CD8-positive, alpha-beta T cell (primary cell): ENCODE measurements at places on chromosomes 1 and 21.

GRCh38 chr1:24735156-24735508, 10.1 kb upstream of the CLIC4 start:
- DNase-seq, result no peak

- DNase-seq, result no peak
These were observed 16.4 kb downstream of the SLC66A1 start for GRCh38 chr1:19328486-19328885.

GRCh38 chr21:28770867-28771661, 221.6 kb downstream of the LTN1 start:
- DNase-seq, result no peak

- DNase-seq, result no peak
These were observed 6.0 kb upstream of the BCAS2 start for GRCh38 chr1:114587203-114587991.

DNA sequence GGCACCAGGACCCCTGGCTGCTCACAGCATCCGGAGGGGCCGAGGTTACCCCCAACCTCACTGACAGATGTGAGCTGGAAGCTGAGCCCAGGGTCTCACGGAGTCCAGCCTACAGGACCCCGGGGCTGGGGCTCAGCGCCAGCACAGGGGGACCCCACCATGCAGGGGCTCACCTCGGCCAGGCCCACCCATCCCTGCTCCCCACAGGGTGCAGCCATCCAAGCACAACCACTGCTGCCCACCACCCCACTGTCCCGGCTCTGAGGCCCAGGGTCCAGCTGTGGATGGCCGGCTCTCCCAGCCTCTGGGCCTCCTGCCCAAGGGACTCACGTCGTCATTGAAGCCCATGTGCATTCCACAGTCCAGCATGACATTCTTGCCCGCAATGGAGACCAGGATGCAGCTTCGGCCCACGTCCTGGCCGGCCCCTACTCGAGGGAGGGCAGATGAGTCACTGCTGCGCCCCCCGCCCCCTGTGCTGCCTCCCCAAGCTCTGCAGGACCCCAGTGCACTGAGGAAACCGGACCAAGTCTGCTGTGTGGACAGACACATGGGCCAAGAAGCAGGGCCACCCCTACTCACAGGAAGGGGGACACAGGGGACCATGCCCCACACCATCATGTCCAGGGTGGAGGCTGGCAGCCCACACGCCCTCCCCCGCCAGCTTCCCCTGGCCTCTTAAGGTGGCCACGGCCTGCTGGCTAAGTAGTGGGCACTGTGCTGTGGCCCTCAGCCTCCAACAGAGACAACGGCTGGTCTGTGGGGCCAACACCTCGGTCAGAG, 3.6 kb downstream of the INTS11 start:
- DNase-seq, result no peak

DNA sequence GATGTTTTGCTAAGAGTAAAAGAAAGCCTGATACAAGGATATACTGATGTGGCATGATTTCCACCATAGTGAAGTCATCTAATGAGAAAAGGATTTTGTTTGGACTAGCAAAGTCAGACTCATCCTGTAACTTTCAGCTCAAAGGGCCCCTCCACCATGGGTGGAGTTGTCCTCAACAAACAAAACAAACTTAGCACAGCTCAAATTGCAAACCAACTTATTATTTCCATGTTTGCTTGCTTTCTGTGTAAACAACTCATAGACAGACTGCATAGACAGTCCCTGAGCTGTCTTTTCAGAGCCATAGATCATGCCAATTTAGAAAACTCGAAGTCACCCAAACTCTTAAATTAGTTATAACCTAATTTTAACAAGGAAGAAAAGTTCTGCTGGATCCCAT, 69.4 kb upstream of the VAV3 start:
- no peak for DNase-seq

GRCh38 chr1:14519976-14520375, 78.5 kb upstream of the KAZN start:
- no peak for DNase-seq

DNA sequence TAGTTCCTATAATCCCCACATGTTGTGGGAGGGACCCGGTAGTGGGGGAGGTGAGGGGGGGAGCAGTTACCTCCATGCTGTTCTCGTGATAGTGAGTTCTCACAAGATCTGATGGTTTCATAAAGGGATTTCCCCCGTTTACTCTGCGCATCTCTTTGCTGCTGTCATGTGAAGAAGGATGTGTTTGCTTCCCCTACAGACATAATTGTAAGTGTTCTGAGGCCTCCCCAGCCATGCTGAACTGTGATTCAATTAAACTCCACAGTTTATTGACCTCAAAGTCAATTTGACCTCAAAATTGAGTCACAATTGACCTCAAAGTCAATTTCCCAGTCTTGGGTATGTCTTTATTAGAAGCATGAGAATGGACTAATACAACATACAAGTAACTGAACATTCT, 19.7 kb downstream of the DPH5 start:
- DNase-seq, result no peak

DNA sequence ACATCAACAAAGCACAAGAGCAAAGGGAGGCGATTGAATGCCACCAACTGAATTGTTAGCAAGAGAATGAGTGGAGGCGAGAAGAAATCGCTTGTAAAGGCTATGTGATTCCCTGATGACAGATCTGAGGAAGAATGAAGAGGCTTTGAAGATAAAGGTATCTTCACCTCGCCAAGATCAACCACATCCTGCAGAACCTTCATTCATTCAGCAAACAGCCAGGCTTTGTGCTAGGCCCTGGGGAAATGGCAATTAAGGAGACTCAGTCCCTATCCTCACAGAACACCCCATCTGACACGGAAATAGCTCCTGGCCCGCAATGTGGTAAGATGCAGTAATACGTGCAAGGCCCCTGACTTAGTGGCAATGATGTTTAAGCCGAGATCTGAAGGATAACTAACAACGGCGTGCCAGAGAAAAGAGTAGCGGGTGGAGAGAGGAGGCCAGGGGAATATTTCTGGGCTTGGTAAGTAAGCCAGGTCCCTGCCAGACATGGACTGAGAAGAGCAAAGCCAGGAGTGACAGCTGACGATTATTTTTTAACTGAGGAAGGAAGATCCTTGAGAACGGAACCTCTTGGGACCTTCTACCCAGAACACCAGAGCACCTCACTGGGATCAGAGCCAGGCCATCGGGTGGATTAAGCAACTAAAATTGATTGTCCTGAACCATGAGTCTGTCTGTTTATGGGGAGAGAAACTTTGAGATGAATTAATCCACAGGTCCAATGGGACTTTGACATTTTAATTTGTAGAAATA, 4.6 kb upstream of the VSIG8 start:
- no peak for DNase-seq

DNA sequence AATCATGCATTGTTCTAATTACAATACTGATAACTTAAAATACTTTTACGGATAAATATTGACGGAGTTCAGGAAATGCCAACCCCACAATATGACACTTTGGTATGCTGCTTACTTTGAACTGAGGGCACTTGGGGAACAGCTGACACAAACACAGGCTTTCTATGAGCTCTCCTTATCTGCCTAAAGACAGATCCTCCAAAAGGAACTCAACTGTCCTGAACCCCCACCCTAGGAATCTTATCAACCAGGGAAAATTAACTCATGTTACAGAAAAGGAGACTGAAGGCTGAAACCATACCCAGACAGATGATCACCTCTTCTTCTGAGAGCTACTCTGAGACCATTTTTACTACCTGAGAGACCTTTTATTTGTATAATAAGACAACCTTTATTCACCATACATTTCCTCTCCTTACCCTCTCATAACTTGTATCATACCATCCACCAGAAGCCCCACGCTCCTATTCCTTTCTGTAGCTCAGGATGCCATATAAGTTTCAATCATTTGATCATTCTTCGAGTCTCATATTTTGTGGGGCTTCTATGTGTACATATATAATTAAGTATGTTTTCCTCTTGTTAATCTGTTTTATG, 239.5 kb downstream of the FAF1 start:
- DNase-seq, result no peak

GRCh38 chr1:37353871-37354270, 120.5 kb upstream of the ZC3H12A start:
- no peak for DNase-seq

DNA sequence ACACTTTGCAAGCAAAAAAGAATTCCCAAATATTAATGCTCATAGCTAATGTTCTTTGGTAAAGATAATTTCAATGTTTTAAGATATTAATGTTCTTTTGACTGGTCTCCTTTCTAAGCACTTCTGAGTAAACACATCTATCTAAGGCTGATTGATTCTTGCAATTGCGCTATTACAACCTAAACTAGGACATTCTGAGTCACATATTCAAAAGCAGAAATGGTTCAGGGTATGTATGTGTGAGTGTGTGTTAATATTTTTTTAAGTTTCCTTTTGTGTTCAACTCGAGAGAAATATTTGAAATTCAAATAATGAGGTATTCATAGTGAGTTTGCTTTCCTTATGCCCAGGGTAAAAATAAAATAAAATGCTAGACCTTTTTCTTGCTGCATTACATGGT, 203.6 kb upstream of the GRIK3 start:
- no peak for DNase-seq

DNA sequence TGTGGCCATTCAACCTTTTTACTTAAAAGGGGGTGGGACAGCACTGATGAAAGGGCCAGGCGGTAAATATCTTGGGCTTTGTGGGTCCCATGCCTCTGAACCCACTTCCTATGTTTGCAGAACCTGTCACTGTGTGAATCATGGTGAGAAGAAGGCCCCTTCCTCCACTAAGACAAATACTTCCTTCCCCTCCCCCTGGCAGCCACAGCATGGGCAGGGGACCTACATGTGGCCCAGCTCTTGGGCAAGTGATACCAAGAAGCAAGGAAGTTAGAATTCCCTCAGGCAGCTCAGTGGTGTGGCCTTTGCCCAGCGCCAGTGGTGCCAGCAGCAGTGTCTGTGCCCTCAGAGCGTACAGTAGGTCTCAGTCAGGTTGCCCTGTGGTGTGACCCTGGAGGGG, 168.6 kb downstream of the TRIM33 start:
- DNase-seq, result peak; percentile 67

DNA sequence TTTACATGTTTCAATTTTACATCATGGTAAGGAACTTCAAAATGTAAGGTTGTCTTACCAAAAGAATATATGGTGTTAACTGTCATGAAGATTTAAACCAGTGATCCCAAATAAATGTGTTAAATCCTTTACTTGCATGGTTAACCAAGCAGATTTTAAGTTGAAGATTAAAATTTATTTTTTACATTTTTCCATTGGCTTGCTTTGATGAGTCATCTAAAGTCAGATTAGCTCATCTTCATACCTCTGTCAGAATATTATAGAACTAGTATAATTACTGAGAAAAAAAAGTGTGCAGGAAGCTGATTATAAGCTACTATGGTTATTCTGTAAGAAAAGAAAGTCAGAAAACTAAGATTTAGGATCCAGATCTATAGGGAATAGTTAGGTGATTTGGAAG, 95.3 kb upstream of the DPH5 start:
- DNase-seq, result no peak

DNA sequence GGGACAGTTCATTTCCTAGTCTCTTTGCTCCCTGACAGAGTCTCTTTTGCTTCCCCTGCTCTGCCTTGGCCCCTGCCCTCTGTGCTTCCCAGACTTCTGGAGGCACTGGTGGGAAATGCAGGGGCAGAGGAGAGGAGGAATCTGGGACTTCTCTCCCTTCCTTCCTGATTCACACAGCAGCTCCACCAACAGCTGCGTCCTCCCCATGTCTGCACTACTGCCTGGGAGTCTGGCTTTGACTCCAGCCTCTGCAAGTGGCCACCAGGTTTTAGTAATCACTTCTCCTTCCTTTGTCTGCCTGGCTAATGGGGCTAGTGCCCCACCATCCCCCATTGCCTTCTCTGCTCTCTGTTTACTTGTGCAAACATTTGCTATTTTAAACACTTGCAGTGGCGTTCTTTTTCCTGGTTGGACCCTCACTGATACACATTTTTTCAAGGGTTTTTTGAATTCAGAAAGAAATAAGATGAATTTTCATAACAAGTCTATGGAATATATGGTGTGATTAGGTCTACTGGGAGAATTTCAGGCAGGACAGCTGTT, 21.9 kb downstream of the FASLG start:
- DNase-seq, result no peak

DNA sequence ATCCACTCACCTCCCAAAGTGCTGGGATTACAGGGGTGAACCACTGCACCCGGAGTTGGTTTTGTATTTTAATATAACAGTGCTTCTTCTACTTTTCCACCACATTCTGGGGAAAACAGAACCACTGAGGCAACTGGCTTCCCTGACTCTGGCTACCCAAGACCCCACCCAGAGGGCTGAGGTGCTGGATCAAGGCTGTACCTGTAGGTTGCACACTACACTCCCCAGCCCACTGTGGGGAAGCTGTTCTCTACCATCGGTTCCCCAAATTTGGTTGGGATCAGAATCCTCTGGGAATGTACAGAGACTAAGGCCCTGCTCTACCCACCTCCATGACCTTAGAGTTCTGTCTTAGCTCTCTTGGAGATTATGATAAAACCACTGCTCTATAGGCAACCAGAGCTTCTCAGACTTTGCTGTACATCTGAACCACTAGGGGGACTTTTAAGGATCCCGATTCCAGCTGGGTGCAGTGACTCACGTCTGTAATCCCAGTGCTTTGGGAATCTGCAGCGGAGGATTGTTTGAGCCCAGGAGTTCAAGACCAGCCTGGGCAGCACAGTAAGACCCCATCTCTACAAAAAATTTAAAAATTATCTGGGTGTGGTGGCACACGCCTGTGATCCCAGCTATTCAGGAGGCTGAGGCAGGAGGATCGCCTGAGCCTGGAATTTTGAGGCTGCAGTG, 51.6 kb downstream of the GNG4 start:
- no peak for DNase-seq

DNA sequence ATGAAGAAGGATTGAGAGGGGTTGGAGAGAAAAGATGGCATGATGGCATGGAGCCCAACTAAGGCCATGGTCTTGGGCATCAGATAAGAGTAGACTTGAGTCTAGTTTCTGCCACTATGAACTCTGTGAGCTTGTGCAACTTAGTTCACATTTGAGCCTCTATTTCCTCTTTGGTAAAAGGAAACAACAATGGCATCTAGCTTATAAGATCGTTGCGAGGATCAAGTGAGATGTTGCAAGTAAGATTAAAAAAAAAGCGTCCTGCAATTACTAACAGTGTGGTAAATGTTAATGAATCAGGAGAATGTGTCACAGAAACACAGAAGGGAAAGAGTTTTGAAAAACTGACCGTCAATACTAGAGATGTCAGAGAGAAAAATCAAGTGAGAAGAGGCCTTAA, 202.9 kb upstream of the FGGY start:
- no peak for DNase-seq

- DNase-seq, result no peak
These were observed 642.8 kb downstream of the PLA2G4A start for GRCh38 chr1:187471555-187471954.

DNA sequence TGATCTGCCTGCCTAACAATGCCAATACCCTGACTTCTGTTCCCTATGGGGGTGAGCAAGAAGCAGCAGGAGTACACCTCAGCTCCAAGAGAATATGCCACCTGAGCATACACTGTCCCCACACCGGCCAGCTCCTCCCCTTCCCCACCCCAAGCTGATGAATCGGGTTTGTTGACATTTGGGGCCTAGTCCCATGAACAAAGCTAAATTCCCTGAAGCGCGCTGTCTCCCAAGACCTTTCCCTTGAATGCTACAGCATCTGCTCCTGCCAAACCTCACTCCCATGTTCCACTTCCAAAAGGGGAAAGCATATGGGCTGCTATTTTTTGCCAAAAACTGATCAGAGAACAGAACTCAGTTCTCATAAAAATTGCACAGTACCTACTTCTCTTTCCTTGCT, 220.4 kb upstream of the CAMK1G start:
- no peak for DNase-seq
